ENCODE measurements at places on chromosomes 7 and 10. TPM values are rescaled to one million over a fixed set of nuclear protein-coding genes. Genes with fewer than 3 reads are reported as not detected.

GRCh38 chr7:255721-256361 is 34.1 kb upstream of the FOXL3 start:
- H3K4me1 ChIP-seq: no peaks in the 10 kb centered on the region
- DNase-seq: peak; percentile 93
- no peak overlapping the region for H3K4me3 ChIP-seq
- peaks cover 16% of the 10 kb centered on the region for H3K36me3 ChIP-seq
- no peaks in the 10 kb centered on the region for H3K27me3 ChIP-seq

VSTM4 gene
- total RNA-seq: 6.4 TPM

DNA sequence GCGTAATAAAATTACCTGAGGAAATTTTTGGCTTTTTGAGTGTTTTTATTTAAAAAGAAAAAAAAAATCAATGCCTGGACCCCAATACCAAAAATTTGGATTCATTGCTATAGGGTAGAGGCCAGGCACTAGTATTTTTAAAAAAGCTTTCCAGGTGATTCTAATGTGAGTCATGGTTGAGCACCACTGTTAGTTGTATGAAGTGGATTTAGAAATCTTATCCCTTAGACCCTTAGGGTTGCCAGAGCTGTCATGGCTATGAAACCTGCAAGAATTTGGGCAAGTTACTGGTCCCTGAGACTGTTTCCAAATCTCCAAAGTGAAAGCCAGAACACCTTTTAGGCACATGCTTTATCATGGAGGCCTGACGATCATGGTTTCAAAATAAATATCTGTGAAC is 262.5 kb downstream of the AHR start:
- no peak for DNase-seq
- H3K4me3 ChIP-seq: no peak overlapping the region
- H3K4me1 ChIP-seq: peaks cover 46% of the 10 kb centered on the region
- no peaks in the 10 kb centered on the region for H3K27me3 ChIP-seq
- no peaks in the 10 kb centered on the region for H3K36me3 ChIP-seq
- H3K27ac ChIP-seq: no peak overlapping the region

CTAGE4 gene
- not detected for total RNA-seq

NUTM2B gene
- 0.37 TPM for total RNA-seq

TBX20 gene
- not detected for total RNA-seq

DNA sequence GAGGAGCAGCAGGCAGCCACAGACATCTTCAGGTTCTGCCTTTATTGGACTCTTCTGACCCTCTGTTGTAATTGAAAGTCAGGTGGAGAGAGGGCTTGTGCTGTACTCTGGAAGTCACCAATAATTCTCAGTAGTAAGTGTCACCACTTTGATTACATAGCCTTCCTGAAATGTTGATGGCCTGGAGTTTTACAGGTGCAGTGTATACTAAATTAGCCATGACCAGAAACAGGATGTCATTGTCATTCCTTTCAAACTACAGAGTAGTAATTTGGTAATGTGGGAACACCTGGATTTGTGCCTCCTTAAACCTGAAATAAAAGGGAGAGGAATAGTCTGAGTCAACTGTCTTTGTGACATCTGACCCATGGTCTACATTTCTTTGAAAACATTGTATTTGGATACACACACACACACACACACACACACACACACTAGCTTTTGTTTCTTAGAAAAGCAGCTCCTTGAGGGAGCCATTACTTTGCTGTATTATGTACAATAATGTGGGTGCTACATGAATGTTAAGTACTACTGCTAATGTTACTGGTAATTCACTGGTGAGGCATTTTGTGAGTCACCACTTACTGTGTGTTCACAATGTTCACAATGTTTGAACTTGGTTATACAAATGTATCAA is 19.6 kb downstream of the ARL4A start:
- H3K4me1 ChIP-seq: peaks cover 20% of the 10 kb centered on the region
- no peak overlapping the region for H3K27ac ChIP-seq
- no peaks in the 10 kb centered on the region for H3K36me3 ChIP-seq
- no peak for DNase-seq
- H3K27me3 ChIP-seq: no peaks in the 10 kb centered on the region

GRCh38 chr10:126061526-126061925 is 165.2 kb downstream of the FANK1 start:
- DNase-seq: no peak
- H3K4me1 ChIP-seq: peaks cover 75% of the 10 kb centered on the region
- H3K36me3 ChIP-seq: peaks cover 11% of the 10 kb centered on the region
- no peak overlapping the region for H3K4me3 ChIP-seq
- H3K27ac ChIP-seq: peak overlapping the region; percentile 98
- H3K27me3 ChIP-seq: no peaks in the 10 kb centered on the region

GRCh38 chr10:90998733-90999511 is 78.0 kb upstream of the ANKRD1 start:
- DNase-seq: no peak
- H3K27me3 ChIP-seq: no peaks in the 10 kb centered on the region
- H3K4me3 ChIP-seq: no peak overlapping the region
- peaks cover 9% of the 10 kb centered on the region for H3K4me1 ChIP-seq
- no peaks in the 10 kb centered on the region for H3K36me3 ChIP-seq
- no peak overlapping the region for H3K27ac ChIP-seq

DNA sequence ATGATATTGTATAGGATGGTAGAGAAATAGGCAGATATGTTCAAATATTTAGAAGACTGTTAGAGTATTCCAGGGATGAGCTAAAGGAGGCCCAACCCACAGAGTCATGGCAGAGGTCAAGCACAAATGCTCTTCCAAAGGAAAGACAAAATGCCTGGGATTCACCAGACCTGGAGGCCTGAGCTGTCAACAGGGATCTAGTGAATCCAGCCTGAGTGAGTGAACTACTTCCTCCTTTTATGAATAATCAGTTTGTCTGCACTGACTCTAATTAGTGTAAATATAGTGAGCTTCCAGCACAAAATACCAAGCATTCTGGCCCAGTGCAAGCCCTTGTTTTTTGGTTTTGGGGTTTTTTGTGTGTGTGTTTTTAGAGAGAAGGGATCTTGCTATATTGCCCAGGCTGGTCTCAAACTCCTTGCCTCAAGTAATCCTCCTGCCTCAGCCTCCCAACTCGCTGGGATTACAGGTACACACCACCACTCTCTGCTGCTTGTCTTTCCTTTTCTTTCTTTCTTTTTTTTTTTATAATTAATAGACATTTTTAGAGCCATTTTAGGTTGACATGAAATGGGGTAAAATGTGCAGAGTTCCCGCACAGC is 244.4 kb downstream of the SKIDA1 start:
- H3K27ac ChIP-seq: no peak overlapping the region
- no peaks in the 10 kb centered on the region for H3K36me3 ChIP-seq
- H3K4me3 ChIP-seq: no peak overlapping the region
- H3K27me3 ChIP-seq: peaks cover 1% of the 10 kb centered on the region
- no peak for DNase-seq

UNC5B gene
- total RNA-seq: 57.9 TPM

DNA sequence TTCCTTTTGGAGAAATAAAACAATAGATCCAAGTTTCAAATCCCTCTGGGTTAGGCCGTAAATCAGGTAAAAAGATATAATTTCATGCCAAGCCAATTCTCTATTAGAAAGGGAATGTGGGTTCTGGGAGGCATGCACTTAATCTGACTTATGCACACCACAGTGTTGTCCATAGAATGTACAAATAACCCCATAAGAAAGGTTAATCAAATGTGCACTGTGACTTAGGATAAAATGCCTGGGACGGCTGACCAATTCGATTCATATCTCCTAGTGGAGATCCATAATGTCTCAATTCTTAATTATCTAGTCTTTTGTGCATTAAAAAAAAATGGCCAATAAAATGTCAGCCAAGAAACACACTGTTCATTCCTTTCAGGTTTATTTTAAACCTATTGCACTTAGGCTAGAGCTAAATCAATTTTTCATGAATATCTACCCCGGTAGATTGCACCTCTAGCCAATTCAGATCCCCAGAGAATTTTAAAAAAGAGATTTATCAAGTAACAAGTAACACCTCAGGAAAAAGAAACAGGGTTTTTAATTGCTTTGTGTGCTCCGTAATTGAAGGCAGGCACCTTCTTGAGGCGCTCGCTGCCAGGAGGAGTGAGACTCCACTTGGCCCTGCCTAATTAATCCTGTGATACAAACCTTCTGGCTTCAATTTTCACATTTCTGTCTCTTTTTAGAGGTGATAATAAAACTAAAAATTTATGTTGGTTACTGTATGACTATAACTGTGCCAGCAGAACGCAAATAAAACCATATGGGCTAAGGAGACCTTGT is 265.1 kb downstream of the ETV1 start:
- no peak for DNase-seq
- H3K27ac ChIP-seq: no peak overlapping the region
- H3K27me3 ChIP-seq: no peaks in the 10 kb centered on the region
- H3K4me3 ChIP-seq: no peak overlapping the region

GRCh38 chr10:97889461-97890265 is 40.0 kb downstream of the GOLGA7B start:
- no peaks in the 10 kb centered on the region for H3K36me3 ChIP-seq
- no peak overlapping the region for H3K4me3 ChIP-seq
- DNase-seq: no peak
- H3K4me1 ChIP-seq: peaks cover 35% of the 10 kb centered on the region

CCDC172 gene
- not detected for total RNA-seq

HECW1 gene
- total RNA-seq: 0.65 TPM

GRCh38 chr10:82628373-82628772 is 753.4 kb downstream of the NRG3 start:
- H3K4me3 ChIP-seq: no peak overlapping the region
- H3K27me3 ChIP-seq: no peaks in the 10 kb centered on the region
- DNase-seq: no peak
- peaks cover 5% of the 10 kb centered on the region for H3K4me1 ChIP-seq
- H3K27ac ChIP-seq: no peak overlapping the region

- DNase-seq: no peak
- H3K36me3 ChIP-seq: peaks cover 1% of the 10 kb centered on the region
These were observed 1.7 kb downstream of the ADAM8 start for GRCh38 chr10:133274751-133275683.

DNA sequence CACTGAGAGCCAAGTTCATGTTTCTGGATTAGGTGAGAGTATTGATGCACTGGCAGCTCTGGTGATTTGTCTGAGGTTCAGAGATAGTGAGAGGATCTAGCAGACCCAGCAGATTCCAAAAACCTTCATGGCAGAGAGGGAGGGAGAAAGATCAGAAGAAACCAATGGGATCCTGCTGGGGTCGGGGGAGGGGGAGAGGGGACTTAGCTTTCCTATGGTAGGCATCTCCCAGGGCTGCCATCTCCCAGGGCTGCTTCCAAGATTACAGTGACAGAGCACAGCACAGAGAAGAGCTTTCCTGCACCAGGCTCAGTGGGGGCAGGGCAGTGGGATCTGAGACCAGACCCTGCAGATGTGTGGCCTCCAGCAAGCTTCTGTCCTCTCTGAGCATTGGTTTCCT is 76.8 kb upstream of the GDF10 start:
- no peak overlapping the region for H3K4me3 ChIP-seq
- DNase-seq: no peak
- H3K4me1 ChIP-seq: no peaks in the 10 kb centered on the region
- H3K27me3 ChIP-seq: peaks cover 6% of the 10 kb centered on the region
- H3K36me3 ChIP-seq: peaks cover 5% of the 10 kb centered on the region
- H3K27ac ChIP-seq: no peak overlapping the region

SH2D4B gene
- not detected for total RNA-seq

GRCh38 chr10:62433181-62433692 is 59.1 kb downstream of the ZNF365 start:
- H3K36me3 ChIP-seq: no peaks in the 10 kb centered on the region
- peaks cover 50% of the 10 kb centered on the region for H3K4me1 ChIP-seq
- no peaks in the 10 kb centered on the region for H3K27me3 ChIP-seq
- no peak for DNase-seq
- H3K27ac ChIP-seq: peak overlapping the region; percentile 93

DNA sequence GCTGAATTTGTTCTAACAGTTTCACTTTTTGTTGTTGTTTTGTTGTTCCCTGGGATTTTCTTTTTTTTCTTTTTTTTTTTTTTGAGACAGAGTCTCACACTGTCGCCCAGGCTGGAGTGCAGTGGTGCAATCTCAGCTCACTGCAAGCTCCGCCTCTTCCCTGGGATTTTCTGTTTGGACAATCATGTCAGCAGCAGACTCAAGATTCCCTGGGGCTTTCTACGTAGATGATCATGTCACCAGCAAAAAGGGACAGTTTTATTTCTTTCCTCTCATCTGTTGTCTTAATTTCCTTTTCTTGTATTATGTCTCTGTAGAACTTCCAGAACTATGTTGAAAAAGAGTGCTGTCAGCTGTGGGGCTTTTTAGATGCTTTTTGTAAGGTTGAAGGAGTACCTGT is 241.4 kb downstream of the TNS3 start:
- no peaks in the 10 kb centered on the region for H3K27me3 ChIP-seq
- H3K27ac ChIP-seq: peak overlapping the region; percentile 87
- H3K4me1 ChIP-seq: peaks cover 78% of the 10 kb centered on the region

UNCX gene
- total RNA-seq: not detected

CDK5 gene
- total RNA-seq: 25.4 TPM

CTTNBP2 gene
- 2.9 TPM for total RNA-seq

- H3K27ac ChIP-seq: no peak overlapping the region
- no peak overlapping the region for H3K4me3 ChIP-seq
- no peak for DNase-seq
- H3K4me1 ChIP-seq: no peaks in the 10 kb centered on the region
- peaks cover 20% of the 10 kb centered on the region for H3K27me3 ChIP-seq
These were observed 91.6 kb upstream of the IKZF1 start for GRCh38 chr7:50212666-50213621.

DNA sequence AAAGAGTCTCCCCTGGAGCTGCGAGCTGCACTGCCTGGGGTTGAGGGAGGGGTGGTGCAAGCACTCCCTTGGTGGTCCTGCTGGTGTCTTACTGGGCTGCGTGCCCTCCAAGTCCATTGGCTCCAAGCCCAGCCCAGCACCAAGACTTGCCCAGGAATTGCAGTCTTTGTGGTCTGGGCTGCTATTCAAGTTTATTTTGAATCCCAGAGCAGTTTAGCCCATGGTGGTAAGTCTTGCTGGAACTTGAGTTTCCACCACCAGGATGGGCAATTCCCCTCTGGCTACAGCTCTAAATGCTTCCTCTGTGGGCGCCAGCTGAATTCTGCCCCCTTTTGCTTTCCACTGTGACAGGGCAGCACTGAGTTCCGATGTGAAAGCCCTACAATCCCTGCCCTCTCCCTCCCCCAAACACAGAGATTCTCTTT is 25.1 kb downstream of the GALNT11 start:
- no peak overlapping the region for H3K4me3 ChIP-seq
- H3K27ac ChIP-seq: peak overlapping the region; percentile 69
- peaks cover 5% of the 10 kb centered on the region for H3K36me3 ChIP-seq
- no peaks in the 10 kb centered on the region for H3K27me3 ChIP-seq
- peaks cover 33% of the 10 kb centered on the region for H3K4me1 ChIP-seq

- H3K36me3 ChIP-seq: no peaks in the 10 kb centered on the region
- no peak overlapping the region for H3K4me3 ChIP-seq
- no peak for DNase-seq
- H3K4me1 ChIP-seq: peaks cover 26% of the 10 kb centered on the region
- H3K27ac ChIP-seq: no peak overlapping the region
These were observed 296.1 kb downstream of the CDK14 start for GRCh38 chr7:90892213-90892612.

ATOH7 gene
- total RNA-seq: not detected

- no peak overlapping the region for H3K4me3 ChIP-seq
- no peak for DNase-seq
- H3K4me1 ChIP-seq: peaks cover 70% of the 10 kb centered on the region
- no peaks in the 10 kb centered on the region for H3K27me3 ChIP-seq
- H3K27ac ChIP-seq: peak overlapping the region; percentile 42
These were observed 110.1 kb downstream of the CCNY start for GRCh38 chr10:35446439-35446838.

HMX2 gene
- total RNA-seq: not detected

GRCh38 chr10:15526754-15527153 is 155.7 kb upstream of the FAM171A1 start:
- H3K36me3 ChIP-seq: no peaks in the 10 kb centered on the region
- H3K27me3 ChIP-seq: no peaks in the 10 kb centered on the region
- DNase-seq: no peak
- no peak overlapping the region for H3K27ac ChIP-seq
